ENCODE measurements at places on chromosomes 3 and 15.

- no peak for DNase-seq
Observed at GRCh38 chr3:64173563-64173962, 51.7 kb downstream of the PRICKLE2 start.

GRCh38 chr15:80498652-80499051 lies 94.5 kb downstream of the ARNT2 start:
- DNase-seq = no peak

- DNase-seq = no peak
Observed at GRCh38 chr3:31968927-31969418, 12.1 kb downstream of the OSBPL10 start.

DNA sequence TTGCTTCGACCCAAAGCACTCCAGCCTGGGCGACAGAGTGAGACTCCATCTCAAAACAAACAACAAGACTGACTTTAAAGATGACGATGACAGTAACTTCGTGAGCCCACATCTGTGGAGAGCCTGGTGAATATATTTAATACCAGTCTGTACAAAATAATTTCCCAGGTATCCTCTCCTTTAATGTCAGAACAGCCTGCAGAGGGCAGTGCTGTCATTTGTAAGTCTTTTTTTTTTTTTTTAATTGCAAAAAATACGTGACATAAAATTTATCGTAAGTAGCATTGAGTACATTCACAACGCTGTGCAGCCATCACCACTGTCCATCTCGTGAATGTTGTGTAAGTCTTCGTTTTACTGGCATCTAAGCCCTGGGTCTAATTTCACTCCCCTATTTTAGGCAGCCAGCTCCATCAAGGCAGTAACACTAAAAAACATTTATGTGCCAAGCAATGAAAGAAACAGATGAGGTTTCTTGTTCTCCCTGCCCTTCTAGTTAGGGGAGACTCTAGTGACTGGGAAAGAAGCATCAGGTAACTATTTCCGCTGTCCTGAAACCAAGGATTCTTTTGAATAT lies 1.4 kb downstream of the HTD2 start:
- DNase-seq = no peak

DNA sequence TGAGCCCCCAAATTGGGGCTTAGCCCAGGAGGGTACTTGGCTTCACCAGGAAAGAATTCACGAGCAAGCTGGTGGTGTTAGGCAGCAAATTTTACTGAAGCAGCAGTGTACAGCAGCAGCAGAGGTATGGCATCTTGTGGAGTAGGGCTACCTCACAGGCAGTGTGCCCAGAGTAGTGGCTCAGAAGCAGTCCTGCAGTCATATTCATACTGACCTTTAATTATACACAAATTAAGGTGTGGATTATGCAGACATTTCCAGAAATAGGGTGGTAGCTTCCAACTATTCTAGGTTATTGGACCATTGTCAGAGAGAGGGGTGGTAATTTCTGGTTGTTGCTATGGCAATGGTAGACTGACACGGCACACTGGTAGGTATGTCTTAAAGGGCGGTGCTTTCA lies 20.7 kb upstream of the CADPS start:
- no peak for DNase-seq

DNA sequence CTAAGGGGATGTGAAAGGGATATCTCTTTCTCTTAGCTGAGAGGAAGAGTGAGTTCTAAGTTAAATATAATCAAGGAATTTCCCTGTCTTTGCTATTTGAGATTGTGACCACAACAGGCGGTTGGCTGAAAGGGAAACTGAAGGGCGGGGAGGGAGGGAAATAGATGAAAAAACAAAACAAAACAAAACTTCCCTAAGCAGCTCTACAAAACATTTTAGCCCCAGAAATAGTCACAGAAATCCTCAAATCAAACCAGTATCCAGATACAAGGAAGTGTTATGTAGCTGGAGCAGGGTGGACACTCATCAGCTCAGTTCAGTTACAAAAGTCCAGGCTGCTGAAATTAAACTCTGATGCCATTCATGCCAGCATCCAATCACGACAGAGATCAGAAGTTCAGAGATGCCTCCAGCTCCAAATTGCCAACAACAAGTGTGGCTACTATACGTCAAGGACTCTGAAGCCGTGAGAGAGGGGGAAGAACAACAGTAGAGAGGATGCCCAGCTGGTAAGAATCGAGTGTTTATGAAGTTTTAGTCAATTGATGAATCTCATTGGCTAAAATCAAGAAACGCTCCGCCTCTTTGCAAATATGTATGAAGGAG lies 319 bp upstream of the TP63 start:
- no peak for DNase-seq

DNA sequence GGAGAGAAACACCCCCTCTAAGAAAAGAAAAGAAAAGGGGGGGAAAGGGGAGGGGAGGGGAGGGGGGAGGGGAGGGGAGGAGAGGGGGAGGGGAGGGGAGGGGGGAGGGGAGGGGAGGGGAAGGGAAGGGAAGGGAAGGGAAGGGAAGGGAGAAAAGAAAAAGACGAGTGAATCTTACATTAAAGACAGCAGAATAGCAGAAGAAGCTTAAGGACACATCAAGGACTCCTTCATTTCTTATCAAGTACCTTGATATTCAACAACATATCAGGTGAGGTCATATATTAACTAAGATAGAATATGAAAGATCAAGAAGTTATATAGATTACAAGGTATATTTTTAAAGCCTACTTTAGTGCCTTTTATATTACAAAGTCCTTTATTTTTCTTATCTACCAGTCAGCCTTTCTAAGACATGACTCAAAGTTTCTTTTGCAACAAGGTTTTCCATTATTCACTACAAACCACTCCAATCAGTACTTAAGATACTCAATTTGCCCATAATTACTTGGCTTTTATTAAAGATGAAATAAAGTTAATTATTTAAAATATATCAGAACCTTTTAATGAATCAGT lies 17.7 kb upstream of the AADAC start:
- no peak for DNase-seq

- DNase-seq = no peak
Observed at GRCh38 chr3:20054549-20054987, 14.3 kb downstream of the KAT2B start.

DNA sequence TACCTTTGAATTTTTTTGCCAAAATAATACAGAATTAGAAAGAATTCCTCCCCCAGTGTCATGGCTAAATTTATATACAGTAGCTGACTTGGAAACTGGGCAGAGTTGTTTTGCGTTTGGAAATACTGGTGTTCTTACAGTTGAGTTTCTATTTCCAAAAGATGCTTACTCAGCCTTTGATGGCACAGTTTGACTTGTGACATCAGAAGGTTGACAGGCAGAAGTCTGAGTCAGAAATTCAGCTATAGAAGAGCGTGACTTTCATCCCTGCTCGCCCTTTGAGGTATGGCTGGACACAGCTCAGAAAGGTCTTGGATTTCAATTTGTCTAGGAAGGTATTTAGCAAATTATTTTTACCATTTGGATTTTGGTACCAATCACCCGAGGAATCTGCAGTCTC lies 175.8 kb downstream of the VGLL4 start:
- no peak for DNase-seq

GRCh38 chr3:9673752-9674151 lies 24.4 kb downstream of the MTMR14 start:
- DNase-seq = no peak

GRCh38 chr15:88647351-88648105 lies 8.7 kb downstream of the ISG20 start:
- DNase-seq = no peak

DNA sequence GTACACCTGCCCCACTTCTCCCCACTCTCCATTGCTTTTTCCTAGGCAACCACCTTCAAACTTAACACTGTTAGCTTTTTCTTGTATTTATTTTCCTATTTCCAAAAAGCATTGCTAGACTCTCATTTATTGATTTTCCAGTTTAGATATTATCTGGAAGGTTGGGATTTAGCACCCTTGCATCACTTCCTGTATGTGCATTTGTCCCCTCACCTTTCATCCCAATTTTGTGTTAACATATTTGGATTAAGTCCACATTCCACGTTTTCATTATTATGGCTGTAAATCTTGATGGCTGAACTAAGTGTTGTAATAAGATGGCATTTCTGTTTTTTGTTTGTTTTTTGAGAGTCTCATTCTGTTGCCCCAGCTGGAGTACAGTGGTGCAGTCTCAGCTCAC lies 109.7 kb downstream of the TBC1D2B start:
- no peak for DNase-seq

GRCh38 chr3:144760831-144761230 lies 789.2 kb downstream of the DIPK2A start:
- DNase-seq = no peak

DNA sequence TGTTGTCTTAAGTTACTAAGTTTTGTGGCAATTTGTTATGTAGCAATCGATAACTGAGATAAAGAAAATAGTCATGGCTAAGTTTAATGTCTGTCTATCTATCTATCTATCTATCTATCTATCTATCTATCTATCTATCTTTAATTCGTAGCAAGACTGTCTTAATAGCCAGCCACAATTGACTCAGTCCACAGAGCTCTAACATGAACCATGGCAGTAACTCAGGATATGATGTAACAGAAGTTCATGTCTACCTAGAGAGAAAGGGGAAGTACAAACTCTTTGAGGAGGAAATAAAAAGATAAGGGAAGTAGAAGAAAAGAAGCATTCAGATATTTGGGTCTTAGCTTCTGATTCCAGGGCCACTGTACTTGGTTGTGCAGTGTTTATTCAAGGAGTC lies 61.5 kb upstream of the FNDC3B start:
- no peak for DNase-seq

- no peak for DNase-seq
Observed at GRCh38 chr3:150613709-150614480, 10.8 kb downstream of the SELENOT start.

GRCh38 chr3:63992516-63993209 lies 30.6 kb downstream of the PSMD6 start:
- DNase-seq = no peak

GRCh38 chr3:34140616-34141015 lies 342.2 kb downstream of the PDCD6IP start:
- no peak for DNase-seq

GRCh38 chr3:196486263-196486662 lies 17.3 kb downstream of the RNF168 start:
- DNase-seq = no peak

DNA sequence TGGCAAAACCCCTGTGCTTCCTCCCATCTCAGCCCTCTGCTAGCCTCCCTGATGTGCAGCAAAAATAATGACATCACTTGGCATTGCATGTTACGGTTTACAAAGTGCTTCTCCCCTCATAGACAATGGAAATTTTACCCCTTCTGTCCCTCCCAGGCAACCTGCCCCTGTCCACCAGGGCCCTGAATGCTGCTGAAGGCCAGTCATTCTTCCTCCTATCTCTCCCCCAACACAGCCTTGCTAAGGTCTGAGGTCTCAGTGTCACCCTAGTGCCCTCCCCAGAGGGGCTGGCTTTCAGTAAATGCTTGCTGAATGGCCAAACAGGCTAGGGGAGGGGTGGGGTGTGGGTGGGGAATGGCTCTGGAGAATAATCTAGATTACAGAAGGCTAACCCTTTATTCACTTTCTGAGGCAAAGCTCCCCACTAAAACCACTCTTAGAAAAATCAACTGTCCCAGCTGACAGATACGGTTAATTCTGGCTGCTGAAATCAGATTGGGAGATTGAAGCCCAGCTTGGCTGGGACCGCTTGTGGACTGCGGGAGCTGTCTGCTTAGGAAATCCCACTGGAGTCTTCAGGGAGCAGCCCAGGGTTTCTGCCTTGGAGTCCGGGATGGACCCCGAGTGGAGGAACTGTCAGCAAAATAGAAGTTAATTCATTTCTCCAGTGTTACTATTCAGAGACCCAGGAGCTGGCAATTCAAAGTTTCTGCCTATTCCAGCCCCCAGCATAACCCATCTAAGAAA lies 22.9 kb downstream of the ANP32A start:
- DNase-seq = no peak

DNA sequence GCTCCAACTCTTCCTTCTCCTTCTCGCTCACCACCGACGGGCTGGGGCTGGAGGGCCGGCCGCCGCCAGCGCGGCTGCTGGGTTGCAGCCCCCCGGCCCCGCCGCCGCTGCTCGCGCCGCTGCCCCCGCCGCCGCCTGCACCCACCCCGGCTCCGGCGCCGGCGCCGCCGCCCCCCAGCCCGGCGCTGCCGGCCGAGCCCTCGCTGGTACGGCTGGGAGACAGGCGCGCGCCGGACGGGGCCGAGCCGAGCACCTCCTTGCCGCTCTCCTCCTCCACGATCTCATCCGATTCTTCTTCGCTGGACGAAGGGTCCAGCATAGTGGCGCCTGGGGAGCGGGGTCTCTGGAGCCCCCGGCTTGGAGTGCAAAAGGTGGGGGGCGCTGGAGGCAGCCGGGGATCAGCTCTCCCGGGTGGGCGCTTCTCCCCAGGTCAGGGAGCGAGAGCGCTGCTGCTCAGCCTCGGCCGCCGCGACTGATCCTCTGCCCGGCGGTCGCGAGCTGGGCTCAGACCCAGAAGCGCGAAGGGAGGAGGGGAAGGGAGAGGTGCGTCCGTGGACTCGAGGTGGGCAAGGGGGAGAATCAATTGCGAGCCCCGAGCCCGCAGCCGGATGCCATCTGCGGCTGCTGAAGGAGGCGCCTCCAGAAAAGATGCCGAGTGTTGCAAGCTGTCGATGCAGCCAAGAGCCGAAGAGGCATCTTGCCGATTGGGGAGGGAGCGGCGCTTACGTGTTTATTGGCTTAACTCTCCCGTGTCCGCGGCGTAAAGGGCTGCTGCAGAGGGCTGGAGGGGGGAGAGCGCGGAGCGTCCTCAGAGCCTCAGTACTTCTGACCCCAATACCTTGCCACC lies at the start of gene CADPS:
CADPS (minus strand) TSS at position 706 of the 847 bp plus-strand sequence; CDS start at position 319, 387 bp downstream.
- no peak for DNase-seq

DNA sequence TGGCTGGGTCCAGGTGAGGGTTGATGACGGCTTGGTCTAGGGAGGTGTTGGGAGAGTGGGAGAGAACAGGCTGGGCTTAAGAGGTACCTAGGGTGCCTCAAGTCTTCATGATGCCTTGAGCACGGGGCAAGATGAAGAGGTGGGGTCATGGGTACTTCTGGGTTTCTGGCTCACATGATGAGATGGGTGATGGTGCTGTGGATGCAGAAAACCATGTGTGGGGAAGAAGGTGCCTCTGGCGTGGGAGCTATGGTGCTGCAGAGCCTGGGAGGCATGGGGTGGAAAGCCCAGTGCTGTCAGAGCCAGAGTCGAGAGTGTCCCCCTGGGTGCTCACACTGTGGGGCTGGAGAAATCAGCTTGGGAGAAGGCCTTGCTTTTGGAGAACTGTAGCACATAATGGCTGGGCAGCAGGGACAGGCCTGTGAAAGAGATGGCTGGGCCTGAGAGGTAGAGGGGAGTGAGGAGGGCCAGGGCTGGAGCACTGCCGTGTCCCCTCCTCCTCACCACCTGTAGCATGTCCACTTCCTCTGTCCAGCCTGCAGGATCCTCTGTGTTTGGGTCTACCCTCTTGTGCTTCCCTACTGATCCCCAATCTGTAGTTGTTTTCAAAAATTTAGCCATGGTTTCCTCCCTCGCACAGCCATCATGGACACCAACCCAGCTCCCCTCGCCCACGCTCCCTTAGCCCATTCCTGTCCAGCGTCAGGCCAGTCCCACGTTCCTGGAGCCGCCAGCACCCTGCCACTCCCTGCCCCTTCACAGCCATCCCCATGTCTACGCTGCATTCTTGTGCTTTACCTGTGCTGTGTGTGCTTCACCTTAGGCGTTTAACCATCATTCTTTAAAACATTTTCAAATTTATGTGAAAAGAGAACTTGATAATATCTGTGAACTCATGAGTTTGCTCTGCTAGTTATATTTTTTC lies 132.0 kb downstream of the EEFSEC start:
- DNase-seq = no peak

All from stimulated activated CD8-positive, alpha-beta memory T cell treated with anti-CD3 and anti-CD28 coated beads, Interleukin-7, amount 100 ng/mL, for 1 hour (primary cell).